H54 (cell line): ENCODE measurements at places on chromosomes 11 and 22.

GRCh38 chr11:61417670-61418069, 12.1 kb downstream of the CPSF7 start:
- DNase-seq = no peak

- no peak for DNase-seq
Observed at GRCh38 chr11:47254386-47254785, 3.4 kb upstream of the NR1H3 start.

- DNase-seq = no peak
Observed at GRCh38 chr11:76978239-76978638, 56.0 kb upstream of the B3GNT6 start.

DNA sequence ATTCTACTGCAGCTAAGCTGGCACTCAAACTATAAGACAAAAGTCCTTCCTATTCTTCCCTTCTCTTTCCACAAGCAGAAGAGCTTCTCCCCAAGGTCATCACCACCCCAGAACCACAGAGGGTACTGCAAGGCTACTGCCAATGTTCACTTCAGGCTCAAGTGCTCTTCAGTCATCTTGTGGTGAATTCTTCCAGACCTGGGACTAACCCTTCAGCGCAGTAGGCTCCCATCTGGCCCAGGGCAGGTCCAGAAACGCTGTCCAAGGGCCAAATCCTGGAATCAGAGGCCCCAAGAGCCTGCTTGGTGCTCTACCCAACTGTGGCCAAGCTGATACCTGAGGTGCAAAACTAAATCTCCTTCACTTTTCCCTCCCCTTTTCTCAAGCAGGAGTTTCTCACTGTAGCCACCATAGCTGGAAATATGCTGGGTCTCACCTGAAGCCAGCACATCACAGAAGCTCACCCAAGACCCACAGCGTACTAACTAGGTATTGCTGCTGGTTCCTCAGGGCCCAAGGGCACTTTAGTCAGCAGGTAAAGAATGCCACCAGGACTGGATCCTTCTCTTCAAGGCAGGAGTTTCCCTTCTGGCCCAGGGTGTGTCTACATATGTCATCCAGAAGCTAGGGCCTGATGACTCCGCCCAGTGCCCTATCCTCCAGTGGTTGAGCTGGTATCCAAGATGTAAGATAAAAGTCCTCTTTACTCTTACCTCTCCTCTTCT, 27.8 kb downstream of the FCHSD2 start:
- no peak for DNase-seq

DNA sequence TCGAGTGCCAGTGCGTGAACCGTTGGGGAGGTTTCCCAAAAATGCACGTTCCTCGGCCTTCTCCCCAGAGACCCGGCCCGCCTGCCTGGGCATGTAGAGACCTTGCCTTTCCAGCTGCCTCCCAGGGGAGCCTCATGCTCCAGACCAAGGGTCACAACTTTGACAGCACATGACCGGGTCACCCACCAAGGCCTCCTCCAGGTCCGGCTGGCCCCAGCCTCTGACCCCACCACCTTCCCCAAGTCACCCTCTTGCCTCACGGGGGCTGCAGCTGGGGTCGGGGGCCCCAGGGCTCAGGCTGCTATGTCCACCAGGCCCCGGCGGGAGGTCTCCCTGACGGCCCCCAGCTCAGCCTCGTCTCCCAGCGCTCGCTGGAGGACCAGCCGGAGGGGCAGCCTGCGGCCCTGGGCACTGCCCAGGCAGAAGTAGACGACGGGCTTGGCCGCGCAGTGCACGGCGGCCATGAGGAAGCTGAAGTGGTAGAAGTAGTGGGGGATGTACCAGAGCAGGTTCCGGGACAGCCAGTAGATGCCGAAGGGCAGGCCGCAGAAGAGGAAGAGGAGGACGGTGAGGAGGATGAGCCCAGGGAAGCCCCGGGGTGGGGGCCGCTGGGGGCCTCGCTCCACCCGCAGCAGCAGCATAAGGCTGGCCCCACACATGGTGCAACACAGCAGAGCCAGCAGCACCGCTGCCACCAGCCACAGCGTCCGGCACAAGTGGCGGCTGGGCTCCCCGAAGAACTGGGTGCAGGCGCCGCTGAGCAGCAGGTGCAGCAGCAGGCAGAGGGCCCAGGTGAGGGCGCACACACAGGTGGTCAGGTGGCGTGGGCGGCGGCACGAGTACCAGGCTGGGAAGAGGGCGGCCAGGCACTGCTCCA, 4.4 kb downstream of the MRGPRE start:
- DNase-seq = no peak

- no peak for DNase-seq
Observed at GRCh38 chr11:134290646-134291045, 14.5 kb downstream of the GLB1L3 start.

DNA sequence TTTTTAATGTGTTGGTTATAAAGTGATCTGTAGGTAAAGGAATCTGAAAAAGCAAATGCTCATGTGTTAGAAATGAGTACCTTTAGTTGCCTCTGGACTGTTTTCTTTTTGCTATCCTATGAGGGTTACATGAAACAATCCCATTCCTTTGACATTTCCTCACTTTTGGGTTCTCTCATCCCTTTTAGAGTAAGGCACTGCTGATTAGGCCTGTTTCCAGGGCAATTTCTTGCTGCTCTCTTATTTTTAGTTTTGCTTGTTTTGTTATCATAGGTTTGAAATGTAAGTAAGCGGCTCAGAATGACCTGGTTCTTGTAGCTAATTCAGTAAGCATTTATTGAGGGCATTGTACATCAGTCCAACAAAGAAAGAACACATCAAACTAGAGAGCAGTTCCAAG, 138.9 kb downstream of the DDX10 start:
- no peak for DNase-seq

DNA sequence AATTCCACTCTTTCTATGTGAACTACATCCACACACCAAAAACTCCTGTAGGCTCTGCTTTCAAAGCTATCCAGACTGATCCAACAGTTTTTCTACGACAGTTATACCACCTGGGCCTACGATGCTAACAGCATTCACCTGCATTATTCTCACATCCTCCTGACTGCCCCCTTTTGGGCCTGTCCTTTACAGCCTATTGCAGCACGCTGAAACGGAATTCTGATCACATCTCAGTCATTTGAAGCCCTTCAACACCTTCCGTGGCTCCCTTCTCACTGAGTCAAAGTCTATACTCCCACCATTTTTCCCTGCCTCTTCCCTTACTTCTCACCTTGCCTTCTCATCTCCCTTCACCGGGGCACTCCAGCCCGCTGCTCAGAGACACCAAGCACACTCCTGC, 791.3 kb upstream of the KIRREL3 start:
- no peak for DNase-seq

DNA sequence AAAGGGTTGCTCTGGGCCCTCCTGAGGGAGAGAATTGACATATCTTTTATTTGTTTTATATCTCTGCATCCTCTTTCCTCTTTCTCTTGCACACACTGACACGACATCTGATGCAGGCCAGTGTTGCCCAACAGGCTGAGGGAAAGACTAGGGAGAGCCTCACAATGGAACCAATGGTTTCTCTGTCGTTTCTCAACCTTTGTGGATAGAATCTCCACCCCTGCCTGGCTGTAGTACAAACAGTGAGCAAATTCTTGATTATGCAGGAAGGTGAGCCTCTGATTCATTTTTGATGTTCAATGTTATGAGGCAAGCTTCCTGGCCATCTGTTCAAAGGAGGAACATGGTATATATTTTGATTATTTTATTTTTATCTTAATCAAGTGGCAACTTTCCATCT, 49.8 kb upstream of the PLET1 start:
- no peak for DNase-seq

GRCh38 chr11:109303342-109303741, 118.6 kb upstream of the C11orf87 start:
- DNase-seq = no peak

- no peak for DNase-seq
Observed at GRCh38 chr11:81220146-81220895, 1513.3 kb downstream of the FAM181B start.
